ENCODE measurements at places on chromosomes 13 and 19.

- DNase-seq: peak; percentile 33
Measured at GRCh38 chr13:109412283-109412901, 374.0 kb downstream of the IRS2 start.

DNA sequence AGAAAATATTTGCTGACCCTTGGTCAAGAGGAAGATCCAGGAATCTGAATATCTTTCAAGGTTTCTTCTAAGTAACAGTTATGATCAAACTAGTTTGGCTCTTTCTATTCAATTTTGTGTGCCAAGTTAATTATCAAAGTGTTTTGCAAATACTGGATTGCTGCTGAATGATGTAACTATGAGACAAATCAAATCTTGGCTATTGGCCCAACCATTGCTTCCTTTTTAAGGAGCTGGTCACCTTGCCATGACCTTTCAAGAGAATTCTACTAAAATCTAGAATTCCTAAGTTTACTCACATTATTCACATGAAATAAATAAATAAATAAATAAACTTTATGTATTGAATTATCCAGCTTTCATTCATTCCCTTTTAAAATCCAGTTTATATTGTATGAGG, 371.8 kb downstream of the SLITRK6 start:
- DNase-seq: no peak

DNA sequence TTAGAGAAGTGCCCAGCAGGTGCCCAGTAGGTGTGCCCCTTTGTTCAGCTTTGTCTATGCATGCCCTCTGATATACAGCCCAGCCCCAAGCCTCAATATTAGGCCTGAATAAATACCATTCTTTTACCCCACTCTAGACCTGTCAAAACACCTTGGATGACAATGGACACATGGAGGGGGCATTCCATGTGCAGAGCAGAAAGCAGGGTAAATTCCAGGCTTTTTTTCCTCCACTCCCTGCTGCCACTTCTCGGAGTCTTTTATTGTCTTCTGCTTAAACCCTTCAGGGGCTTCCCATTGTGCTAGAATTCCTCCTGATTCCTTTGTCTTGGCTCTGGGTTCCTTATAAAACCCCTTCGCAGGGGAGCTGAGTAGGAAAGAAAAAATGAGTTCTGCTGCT, 5.8 kb upstream of the FRY start:
- DNase-seq: no peak

DNA sequence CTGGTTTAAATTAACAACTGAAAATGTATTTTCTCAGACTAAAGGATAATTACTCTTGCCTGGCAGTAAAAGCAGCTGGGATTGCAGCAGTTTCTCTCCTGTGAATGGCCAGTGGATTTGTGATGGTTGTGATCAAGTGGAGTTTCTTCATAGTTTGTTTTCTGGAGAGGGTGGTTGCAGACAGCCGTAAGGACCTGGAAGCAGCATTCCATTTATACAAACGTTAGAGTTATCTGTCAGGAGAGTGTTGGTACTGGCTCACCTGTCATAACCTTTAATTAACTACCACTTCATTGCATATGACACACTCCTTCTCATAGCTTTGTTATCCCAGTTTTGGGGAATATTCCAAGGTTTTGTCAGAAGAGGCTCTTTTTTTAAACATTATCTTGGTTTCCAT, 258.4 kb upstream of the SLC10A2 start:
- no peak for DNase-seq

DNA sequence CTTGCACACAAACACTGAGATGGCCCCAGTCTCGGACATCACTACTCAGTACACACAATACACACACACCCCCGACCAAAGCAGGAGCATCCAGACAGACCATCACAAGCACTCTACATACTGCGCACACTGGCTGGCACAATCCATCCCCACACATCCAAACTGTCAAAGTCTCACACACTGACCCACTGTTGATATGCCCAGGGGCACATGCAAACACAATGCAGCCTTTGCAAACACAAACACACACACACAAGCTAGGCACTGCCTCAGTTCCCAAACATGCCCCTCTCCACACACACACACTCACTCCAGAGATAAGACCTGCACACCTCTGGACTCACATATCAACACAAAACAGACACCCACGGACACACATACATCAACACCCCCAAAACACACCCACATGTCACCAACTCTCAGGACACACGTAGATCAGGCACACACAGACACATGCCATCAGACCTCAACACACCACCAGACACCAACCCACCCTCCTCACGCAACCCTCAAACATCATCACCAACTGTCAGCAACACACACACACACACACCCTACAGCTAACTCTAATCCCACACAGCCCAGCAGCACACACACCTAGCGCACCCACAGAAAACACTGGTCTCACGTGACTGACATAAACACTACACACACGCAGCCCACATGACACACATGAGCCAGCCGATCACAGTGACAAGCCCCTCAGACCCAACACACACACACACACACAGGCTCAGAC, 1.9 kb downstream of the BBC3 start:
- DNase-seq: no peak

DNA sequence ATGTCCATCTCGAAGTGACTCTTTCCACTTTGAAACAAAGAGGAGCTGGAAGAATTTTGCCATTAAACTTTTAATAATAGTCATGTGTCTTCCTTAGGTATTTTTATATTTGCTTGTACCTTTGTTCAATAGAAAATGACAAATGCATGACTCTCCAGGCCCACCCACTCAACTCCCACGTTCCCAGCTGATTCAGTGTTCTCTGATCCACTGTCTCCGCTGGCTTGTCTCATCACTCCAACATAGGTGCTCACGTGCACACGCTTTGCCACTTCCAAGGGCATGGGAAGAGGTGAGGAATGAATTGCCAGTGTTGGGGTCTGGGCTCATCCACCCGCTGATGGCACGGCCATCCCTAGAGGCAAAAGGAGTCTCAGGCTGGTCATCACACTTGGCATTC, 24.5 kb downstream of the RASL11A start:
- DNase-seq: no peak

GRCh38 chr19:48474084-48474592, 5.0 kb downstream of the CYTH2 start:
- no peak for DNase-seq

GRCh38 chr19:7415163-7415856, 66.6 kb downstream of the ARHGEF18 start:
- DNase-seq: no peak

DNA sequence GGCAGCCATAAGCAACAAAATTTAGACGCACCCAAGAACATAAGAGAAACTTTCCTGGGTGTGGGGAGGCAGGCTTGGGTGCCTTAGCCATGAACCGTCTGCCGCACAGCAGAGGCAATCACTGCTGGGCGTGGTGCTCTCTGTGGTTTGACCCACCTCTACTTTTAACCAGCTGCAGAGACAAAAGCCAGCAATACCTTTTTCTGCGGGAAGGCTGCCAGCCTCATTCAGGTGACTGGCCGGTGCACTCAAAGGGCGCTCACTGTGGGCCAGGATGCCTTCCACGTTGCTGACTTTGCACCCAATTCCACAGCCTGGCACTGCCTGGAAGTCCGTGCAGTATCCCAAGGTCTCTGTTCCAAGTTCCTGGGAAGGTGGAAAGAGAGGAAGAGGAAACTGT, 69.1 kb downstream of the ATP7B start:
- DNase-seq: no peak

- DNase-seq: no peak
Measured at GRCh38 chr19:45218911-45219743, 26.1 kb downstream of the EXOC3L2 start.

DNA sequence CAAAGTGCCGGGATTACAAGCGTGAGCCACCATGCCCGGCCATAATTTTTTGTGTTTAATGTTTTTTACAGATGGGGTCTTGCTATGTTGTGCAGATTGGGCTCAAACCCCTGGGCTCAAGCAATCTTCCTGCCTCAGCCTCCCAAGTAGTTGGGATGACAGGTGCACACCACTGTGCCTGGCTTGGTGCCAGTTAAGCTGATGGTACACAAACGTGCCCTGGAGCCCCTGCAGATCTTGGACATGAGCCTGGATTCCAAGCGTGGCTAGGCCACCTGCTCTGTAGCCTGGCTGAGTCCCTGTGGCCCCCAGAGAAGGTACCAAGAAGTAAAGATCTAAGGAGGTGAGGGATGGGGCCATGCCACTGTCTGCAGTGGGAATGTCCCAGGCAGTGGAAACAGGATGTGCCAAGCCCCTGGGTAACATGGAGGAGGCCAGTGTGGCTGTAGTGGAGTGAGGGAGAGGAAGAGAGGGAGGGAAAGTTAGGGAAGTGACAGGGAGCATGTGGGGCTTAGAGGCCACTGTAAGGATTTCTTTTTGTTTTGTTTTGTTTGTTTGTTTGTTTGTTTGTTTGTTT, 7.0 kb downstream of the PRODH2 start:
- no peak for DNase-seq

DNA sequence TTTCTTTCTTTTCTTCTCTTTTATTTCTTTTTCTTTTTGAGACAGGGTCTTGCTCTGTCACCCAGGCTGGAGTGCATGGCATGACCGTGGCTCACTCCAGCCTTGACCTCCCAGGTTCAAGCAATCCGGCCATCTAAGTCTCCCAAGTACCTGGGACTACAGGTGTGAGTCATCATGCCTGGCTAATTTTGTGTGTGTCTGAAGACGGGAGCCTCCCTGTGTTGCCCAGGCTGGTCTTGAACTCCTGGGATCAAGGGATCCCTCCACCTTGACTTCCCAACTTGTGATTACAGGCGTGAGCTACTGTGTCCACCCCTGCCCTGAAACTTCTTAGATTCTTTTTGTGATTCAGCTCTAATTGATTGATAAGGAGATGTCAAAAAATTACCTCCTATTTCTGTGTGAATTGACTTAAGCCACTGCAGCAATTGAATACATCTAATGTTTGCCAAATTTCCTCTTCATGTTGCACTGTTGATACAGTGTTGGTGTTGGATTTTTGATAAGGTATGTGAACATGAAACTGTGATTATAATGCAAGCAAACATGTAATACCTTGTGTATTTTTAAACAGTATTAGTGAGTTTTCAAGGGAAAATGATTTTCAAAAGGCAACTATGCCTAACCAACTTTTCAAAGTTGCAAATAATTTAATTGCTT, 22.6 kb downstream of the KLF5 start:
- no peak for DNase-seq

DNA sequence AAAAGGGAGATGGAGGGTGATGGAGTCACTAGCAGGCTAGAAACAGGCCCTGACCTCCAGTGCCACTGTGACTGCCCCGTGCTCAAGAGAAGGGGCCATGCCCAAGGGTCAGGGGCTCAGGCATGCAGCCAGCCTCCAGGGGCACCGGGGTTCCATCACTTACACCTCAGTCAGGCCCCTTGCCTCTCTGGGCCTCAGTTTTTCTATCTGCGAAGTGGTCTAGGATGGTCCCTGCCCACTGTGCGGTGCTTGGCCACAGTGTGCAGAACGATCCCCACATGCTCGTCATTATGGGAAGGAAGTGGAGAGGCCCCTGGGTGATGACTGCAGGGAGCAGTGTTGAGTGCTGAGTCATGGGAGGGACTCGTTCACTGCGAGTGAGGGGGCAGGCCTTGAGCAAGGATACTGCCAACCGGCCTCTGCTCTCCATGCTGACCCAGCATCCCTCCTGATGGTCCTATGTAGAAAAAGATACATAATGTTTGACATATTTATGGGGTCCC, 23.1 kb downstream of the TMED1 start:
- DNase-seq: no peak

DNA sequence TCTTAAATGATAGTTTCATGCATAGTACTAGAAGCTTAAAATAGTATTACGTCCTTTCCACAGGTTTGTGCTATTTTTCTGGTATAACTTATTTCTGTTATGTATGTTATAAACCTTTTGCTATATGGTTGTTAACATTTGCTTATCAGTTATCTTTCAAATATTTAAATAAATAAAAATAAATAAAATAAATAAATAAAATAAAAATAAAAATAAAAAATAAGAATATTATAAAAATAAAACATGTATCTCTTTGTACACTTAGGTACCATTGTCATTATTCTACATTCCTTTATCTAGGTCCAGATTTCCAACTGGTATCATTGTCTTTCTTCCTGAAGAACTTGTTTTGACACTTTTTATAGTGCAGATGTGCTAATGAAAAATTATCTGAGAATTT, 1310.4 kb upstream of the SLC10A2 start:
- no peak for DNase-seq

GRCh38 chr13:48580185-48580803, 47.4 kb upstream of the RCBTB2 start:
- no peak for DNase-seq

GRCh38 chr13:39035799-39036198, 2.1 kb downstream of the PROSER1 start:
- no peak for DNase-seq

DNA sequence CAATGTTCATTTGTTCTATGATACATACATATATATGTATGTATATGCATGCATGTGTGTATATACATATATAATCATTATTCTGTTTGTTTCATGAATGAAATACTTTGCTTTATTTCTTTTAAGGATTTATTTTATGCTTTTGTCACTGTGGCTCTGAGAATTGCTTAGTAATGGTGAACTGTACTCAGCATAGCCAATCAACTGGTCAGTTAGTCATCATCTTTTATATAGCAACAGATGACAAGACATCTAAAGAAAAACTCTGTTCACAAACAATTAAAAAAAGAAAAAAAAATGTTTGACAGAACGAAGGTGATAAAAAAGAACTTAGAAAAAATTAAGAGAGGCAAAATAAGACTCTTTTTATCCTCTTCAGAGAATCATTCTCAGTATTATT, 1440.3 kb downstream of the PCDH9 start:
- no peak for DNase-seq

GRCh38 chr13:24313439-24313838, 4.1 kb downstream of the C1QTNF9 start:
- no peak for DNase-seq

- DNase-seq: no peak
Measured at GRCh38 chr13:23778002-23778652, 111.1 kb downstream of the MIPEP start.

DNA sequence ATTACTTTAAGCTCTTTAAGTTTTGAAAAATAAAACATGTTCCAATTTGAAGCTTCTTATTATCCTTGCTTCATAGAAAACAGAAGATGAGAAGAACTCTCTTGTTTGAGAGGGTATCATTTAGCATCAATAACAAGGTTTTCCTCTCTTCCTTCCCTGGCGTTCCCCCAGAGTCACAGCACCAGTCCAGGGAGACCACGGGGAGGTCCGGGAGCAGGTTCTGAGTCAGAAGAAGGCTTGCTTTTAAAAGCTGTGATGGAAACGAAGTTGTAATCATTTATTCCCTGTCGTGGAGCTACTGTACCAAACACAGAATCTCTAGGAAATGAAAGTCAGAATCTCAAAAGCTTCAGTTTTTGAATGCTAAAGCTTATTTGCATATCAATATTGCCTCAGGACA, 174.0 kb upstream of the LSM14A start:
- DNase-seq: no peak

GRCh38 chr13:37585541-37585940, 13.0 kb downstream of the POSTN start:
- no peak for DNase-seq

DNA sequence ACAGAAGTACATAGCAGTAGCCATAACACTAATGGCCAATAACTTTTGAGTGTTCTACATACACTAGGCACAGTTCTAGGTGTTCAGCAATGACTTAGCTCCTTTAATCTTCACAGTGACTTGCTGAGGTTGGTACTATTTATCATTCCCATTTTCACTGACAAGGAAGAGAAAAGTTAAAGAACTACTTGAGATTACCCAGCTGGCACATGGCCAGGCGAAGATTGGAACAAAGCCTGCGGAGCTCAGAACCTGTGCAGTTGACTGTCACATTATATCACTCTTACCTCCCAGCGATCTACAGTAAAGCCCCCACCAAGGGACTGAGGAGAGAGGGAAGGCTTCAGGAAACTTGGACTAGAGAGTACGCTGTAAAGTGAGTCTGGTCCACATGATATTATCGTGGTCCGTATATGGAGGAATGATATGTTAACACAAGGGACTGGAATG, 42.4 kb upstream of the WDFY2 start:
- no peak for DNase-seq

- DNase-seq: no peak
Measured at GRCh38 chr13:21638319-21639282, 32.3 kb upstream of the FGF9 start.

Measured in NCI-H524 treated with DMSO at 0.1 percent for 48 hours (cell line).